ENCODE measurements at places on chromosomes 4 and X.

- peak; percentile 15 for DNase-seq
These were observed 6.6 kb downstream of the MSL3 start for GRCh38 chrX:11764602-11765067.

GRCh38 chrX:37752936-37753335 lies 26.9 kb upstream of the CYBB start:
- DNase-seq = no peak

DNA sequence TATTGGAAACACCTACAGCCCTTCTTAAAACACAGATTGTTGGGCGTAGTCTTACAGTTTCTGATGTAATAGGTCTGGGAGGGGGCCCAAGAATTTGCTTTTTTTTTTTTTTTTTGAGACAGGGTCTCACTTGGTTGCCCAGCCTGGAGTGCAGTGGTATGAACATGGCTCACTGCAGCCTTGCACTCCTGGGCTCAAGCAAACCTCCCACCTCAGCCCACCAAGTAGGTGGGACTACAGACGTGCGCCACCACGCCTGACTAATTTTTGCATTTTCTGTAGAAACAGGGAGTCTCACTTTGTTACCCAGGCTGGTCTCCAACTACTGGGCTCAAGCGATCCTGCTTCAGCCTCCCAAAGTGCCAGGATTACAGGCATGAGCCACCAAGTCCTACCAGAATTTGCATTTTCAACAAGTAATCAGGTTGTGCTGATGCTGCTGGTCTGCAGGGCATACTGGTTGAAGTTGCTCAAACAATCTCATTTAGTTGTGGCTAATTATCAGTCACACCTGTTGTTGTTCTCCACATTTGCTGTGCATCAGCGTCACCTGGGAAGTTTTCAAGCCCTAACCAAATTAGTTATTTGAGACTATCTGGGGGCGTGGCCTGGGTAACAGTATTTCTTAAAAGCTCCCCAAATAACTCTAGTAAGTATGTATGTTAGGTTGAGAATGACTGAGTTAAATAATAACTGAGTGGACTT lies 14.0 kb downstream of the TMEM154 start:
- DNase-seq = no peak

- no peak for DNase-seq
These were observed 371.7 kb downstream of the FAM133A start for GRCh38 chrX:94045724-94046123.

DNA sequence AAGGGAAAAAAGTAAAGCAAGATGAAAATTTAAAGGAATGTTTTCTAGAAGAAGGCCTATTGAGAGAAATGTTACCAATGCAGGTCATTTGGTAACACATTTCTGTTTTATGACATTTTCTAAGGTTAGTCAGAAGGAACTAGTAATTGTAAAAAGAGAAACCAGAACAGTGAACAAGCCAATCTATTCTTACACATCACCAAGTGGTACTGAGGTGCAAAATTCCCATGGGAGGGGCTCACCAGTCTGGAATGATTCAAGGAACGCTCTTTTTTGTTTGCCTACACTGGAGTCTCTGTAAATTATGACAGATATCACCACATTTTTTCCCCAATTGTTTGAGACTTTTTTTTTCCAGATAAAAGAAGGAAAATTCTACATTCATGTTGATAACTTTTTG lies 404.7 kb upstream of the CNKSR2 start:
- no peak for DNase-seq

DNA sequence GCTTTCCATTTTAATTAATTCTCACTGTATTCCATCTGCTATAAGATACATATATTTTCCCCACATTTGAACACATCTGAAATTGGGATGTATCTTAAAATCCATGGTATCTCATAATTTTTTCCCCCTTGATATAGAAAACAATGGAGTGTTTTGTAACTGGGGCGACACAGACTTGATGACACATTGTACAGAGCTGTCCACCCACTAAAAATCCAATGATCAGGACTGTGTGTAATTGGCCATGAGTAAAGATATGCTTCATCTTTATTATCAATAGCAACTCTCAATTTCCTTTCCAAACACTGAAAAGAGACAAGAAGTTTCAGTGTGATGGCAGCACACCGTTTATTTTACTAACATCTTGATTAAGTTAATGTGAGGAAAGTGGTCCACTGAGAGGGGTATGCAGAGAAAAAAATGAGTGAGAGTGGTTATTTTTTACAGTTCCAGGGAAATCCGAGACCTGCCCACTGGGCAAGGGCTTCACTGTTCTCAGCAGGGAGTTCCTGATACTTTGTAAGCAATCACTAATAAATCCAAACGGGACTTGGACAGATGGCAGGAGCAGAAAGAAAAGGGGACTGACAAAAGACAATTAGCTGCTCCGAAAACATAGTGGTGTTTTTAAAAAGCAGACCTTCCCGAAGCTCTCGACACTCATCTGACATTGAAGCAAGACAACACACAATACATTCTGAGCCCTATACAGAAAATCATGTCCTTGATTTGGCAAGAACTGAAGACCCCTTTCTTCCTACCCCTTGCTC lies 149.4 kb downstream of the TSPAN5 start:
- no peak for DNase-seq

DNA sequence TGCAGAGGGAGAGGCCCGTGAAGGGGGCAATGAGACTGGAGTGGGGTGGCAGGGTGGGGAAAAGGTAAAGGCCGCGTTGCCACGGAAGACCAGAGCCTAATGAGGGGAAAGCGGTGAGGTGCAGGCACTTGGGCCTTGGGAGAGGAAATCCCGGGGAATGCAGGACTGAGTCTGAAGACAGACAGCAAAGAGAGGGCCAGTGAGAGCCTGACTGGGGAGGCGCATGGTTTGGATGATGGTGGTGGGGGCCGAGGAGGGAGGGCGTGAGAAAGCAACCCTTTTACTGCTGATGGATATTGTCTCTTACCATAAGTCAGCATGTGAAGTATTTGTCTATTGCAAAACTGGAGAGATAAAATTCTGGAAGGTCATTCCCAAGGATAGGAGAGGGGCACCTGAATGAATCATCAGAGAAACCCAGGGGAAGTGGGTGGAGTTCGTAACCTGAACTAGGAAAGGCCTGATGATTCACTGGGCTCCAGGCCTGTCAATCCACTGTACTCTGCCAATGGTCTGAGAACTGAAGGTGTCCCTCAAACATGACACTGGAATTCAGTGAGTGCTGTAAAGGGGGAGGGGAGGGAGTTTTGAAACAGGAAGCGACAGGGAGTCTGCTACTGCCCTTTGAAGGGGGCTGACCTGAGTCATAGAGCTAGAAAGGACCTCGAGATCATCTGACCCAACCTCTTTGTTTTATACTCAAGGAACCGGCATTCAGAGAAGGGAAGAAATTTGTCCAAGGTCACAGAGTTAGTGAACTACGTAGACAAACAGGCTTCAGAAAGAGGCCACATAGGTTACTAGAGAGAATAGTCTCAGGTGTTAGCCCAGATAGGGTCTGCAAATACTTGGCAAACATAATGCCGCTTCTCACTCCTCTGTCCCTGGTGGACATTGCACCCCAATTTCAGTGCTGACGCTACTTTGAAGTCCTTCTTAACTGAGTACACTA lies 52.2 kb downstream of the NALF2 start:
- no peak for DNase-seq

- DNase-seq = no peak
These were observed 95.5 kb upstream of the KLHL13 start for GRCh38 chrX:118211891-118212816.

DNA sequence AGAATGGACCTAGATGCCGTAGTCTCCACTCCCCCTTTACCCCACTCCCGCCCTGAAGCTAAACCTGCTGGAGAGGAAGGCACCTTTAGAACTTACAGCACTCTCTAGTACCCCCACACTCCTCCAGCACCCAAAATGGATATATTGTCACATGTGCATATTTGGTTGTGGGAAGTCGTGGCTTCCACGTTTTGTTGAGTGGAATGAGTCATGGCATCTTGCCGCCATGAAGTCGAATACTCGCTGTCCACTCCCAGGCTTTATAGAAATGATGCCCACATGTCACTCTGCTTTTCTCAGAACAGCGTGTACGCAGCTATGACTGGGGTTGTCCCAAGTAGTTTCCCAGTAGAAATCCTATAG lies 545 bp downstream of the ABCE1 start:
- peak; percentile 55 for DNase-seq

DNA sequence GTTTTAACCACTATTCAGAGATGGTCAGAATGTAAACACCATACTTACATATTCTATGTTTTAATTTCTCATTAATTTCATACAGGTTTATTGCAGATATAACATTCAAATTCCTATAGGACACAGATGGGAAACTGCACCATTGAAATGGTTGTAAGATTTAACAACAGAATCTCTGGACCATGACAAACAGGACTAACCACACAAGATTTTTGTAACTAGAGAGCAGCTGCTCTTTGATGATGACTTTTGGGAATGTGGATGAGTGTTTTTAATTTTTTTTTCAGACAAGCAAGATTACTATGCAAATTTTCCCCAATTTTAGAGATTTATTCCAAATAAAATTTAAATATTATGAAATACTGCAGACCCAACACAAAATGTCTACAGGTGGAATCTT lies 610.2 kb downstream of the PCDH18 start:
- DNase-seq = no peak

GRCh38 chrX:142095651-142096245 lies 109.3 kb downstream of the MAGEC2 start:
- DNase-seq = no peak

All from hematopoietic multipotent progenitor cell treated with erythropoietin and hydrocortisone succinate and interleukin-3 and kit ligand, for 15 days (in vitro differentiated cells).